Stimulated activated CD4-positive, alpha-beta T cell treated with anti-CD3 and anti-CD28 coated beads, Interleukin-15, amount 100 ng/mL, for 48 hours (primary cell): ENCODE measurements at places on chromosomes 1 and 21.

GRCh38 chr1:35605867-35606182 lies 32.7 kb downstream of the TFAP2E start:
- no peak for DNase-seq

DNA sequence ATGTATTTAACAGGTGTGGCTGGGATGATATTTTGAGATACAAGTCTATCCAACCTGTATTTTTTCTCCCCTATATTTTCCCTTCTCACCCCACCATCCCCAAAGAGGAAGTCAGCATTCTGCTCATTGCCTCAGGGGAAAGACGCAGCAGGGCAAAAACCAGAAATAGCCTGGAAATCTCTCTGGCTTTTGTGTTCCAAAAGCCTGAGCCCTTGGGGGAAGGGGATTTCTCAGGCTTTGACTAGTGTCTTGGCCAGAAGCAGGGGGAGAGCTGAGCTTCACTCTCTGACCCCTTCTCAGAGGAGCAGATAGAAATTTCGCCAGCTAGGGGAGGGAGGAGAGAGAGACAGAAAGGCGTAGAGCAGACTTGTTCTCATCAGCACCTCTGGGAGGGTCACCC lies 244.7 kb downstream of the RRAGC start:
- no peak for DNase-seq

DNA sequence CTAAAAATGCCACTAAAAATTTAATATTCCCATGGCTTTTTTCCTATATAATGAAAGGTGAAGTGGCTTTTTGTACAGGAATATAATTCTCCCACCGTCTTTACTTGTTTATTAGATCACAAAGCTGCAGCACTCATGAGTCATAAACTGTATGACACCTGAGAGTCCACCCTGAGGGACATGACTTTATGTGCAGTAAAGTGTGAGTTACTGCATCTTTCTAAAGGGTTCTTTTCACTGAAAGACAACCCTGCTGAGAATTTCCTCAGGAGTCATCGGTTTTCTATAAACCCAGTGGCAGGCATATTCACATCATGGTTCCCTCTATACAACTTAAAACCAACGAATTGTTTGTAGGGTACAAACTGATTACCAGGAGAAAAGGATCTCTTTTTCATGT lies 77.4 kb downstream of the APP start:
- no peak for DNase-seq

- no peak for DNase-seq
Observed at GRCh38 chr1:215786997-215787396, 219.9 kb downstream of the KCTD3 start.

- DNase-seq, result no peak
Observed at GRCh38 chr1:113663165-113663951, 95.9 kb downstream of the PHTF1 start.

DNA sequence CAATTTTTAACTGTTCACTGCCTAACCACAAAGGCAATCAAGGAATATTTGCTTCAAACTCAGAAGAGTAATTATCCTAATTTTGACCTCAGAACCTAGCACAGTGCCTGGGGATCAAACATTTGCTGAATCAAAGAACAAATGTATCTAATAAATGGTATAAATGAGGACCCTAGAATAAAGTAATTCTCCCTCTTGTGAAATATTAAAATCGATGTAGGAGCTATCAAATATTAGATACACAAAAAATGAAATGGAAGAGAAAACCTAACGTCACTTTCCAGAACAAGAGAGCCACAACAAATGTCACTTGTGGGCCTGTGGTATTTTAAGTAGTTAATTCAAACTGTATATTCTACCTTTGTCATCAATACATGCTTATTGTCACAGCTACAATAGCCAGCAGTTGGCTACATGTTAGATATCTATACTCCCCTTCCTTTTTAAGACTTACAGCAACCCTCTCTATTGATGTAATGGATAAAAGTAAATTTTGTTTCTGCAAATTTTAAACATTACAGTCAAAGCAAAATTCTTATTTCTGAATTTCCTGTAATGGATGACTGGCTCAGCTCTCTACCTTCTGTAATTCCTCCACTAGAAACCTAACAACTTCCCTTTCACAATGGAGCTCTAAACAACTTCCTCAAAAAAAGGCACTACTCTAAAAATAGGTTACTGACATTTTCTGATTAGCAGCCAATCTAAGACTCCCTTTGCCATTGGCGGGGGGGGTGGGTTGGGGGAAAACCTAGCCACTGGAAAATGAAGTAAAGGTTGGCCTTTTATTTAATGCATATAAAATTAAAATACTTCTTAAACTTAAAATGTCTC lies 37.6 kb downstream of the PUM1 start:
- DNase-seq, result no peak

- DNase-seq, result no peak
Observed at GRCh38 chr1:66025188-66025587, 232.5 kb downstream of the PDE4B start.

- DNase-seq, result no peak
Observed at GRCh38 chr1:90391126-90391525, 326.0 kb downstream of the BARHL2 start.
